ENCODE measurements at places on chromosomes 7 and 10.

DNA sequence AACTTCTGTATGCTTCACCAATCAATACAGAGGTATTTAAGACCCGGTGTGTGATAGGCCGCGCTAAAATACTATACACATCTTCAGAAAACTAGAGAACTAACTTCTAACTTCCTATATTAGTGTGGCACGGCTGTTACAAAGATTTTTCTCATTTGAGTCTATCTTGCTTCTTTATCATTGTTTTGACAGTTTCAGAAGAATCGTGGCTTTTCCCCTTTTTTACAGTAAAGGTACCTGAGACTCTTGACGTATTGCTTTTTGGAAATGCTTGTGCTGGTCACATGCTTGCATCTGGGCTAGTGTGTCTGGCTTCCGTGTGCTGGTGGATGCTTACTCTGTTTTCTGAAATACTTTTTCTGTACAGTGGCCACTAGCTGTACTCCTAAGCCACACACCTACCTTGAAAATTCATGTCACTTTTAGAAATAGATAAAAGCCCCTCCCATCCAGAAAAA is 12.7 kb downstream of the IKZF1 start:
- no peak for DNase-seq

DNA sequence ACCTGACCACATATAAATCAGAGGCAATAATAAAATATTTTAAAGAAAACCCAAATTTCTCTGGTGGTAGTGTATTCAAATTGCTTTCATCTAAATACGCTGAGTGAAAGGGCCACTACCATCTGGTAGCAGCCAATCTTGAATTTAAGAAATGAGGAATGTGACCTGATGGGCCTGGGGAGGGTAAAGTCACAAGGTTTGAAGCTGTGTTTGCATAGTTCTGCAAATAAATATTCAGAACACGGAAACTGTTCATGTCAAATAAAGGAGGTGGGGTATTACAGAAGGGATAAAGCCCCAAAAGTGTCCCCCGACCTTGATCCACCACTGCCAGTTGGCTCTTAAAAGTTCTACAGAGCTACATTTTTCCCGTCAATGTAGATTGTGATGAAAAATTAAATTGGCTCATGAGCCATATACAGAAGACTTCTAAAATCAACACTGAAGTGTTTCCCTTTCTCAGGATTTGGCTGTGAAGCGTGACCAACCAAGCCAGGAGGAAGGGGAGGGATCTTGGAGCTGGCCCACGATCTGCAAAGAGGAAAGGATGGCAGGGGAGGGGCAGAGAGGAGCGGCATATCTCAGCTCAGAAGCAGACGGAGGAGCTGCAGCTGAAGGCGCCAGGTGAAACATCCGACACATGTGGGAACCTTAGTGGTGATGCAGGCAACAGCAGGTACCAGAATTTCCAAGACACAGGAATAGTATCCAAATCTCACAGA is 39.6 kb downstream of the MPP7 start:
- DNase-seq: no peak

DNA sequence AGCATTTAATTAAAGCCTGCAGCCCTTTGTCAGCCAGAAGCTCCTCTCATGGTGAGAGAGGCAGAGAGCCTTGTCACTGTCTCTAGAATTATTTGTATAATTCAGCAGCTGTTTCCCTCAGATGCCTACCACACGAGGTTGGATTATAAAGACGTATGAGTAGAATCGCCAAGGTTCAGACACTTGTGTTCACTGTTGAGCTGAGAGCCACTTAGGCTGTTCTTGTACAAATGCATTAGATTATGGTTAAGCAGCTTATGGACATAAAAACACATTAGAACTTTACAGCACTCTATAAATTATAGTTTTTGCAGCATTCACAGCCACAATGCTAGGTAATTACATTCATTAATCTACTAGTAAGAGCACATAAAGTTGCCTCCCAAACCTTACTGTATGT is 282.6 kb downstream of the AUTS2 start:
- DNase-seq: no peak

GRCh38 chr10:58666024-58666423 is 153.4 kb downstream of the BICC1 start:
- DNase-seq: peak; percentile 53

DNA sequence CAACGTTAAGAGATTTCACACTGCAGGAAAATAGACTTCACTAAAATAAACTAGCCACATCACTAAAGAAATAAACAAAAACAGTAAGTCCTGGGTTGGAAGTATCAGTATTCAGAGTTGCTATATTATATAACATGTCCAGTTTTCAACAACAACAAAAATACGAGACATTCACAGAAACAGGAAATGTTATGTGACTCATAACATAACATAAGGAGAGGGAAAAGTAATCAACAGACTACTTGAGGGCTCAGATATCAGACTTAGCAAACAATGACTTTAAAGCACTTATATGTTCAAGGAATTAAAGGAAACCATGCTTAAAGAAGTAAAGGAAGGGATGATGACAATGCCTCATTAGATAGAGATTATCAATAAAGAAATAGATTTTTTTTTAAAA is 73.5 kb upstream of the MKLN1 start:
- no peak for DNase-seq

DNA sequence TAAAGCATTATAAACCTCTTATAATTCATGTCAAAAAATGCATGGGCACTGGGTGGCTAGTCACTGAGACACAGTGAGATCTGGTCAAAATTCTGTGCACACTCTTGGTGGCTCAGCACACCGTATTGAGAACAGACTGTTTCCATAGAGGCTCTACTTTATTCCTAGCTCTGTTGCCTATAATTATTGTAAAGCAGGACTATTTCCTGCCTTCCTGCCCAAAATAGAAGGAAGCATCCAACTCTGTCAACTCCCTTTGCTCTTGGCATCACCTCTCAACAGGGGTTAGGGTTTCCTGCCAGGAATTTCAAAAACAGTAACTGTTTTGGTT is 45.1 kb downstream of the PTN start:
- no peak for DNase-seq

GRCh38 chr10:80278480-80278879 is 11.0 kb downstream of the MAT1A start:
- no peak for DNase-seq

DNA sequence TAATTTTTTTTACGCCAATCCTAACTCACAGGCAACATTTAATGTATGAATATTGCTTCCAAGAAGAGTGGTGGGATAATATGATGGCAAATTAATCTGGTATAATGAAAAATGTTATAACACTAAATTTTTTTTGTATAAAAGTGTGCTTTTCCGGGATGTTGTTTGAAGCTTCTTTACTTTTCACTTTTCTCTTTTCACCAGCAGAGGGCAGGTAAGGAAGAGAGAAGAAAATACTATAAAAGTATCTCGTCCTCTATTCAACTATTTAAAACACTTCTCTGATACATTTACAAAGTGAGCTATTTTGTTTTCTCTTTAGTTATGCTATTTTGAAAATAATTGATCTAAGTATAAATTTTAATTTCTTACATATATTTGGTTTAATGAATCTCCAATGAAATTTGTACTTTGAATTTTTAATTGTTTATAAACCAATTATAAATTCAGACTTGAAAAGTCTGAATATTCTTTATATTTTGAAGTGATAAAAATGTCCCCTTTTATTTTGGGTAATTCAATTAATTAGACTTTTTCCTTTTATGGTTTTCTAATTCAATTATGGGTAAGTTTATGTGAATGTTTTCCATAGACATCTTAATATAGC is 20.7 kb upstream of the CFTR start:
- peak; percentile 57 for DNase-seq

GRCh38 chr7:111873963-111874690 is 311.8 kb upstream of the IMMP2L start:
- DNase-seq: no peak

GRCh38 chr10:130555411-130555750 is 419.2 kb downstream of the GLRX3 start:
- DNase-seq: no peak

DNA sequence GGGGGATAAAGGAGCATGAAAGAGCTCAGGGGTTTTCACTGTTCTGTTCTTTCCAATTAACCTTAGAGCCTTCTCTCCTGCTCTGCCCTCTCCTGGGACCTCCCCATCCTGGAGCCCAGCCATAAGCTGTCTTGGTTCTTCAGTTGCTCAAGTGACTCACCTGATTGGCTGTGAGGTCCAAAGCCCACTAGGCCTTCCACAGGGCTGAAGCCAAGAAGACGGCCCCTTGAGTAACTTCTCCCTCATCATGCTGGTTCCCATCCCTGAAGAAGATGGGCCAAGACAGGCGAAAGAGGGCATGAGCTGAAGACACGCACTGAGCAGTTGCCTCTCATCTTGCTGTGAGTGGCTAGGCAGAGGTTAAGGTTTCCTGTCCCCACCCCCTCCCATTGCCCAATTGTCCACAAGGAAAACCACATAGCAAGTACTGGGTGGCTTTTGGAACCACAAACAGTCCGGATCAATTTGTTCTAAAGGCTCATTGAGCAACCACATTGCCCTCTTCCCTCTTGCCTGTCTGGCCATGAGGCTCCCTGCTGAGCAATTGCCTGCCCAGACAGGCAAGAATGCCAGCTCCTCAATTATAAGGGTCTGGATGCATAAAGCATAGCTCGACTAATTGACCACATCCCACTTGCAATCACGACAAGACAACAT is 43.9 kb upstream of the GPAM start:
- DNase-seq: peak; percentile 29

GRCh38 chr10:102923601-102924000 is 5.5 kb downstream of the CNNM2 start:
- peak; percentile 64 for DNase-seq

GRCh38 chr10:18659819-18660535 is 746 bp downstream of the ARL5B start:
- DNase-seq: peak; percentile 70

DNA sequence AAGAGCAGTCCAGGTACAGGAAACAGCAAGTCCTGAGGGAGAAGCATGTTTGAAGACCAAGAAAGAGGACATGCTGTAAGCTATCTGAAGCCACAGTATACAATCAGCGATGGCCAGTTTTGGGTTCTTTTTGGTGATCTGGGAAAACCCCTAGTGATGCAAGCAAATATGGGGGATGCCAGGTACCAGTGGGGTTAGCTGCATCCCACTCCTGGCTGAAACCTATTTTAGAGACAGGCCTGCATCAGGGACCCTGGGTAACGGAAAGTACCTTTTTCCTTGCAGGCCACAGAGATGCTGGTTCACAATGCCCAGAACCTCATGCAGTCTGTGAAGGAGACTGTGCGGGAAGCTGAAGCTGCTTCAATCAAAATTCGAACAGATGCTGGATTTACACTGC is 32.9 kb downstream of the AP3M1 start:
- no peak for DNase-seq

DNA sequence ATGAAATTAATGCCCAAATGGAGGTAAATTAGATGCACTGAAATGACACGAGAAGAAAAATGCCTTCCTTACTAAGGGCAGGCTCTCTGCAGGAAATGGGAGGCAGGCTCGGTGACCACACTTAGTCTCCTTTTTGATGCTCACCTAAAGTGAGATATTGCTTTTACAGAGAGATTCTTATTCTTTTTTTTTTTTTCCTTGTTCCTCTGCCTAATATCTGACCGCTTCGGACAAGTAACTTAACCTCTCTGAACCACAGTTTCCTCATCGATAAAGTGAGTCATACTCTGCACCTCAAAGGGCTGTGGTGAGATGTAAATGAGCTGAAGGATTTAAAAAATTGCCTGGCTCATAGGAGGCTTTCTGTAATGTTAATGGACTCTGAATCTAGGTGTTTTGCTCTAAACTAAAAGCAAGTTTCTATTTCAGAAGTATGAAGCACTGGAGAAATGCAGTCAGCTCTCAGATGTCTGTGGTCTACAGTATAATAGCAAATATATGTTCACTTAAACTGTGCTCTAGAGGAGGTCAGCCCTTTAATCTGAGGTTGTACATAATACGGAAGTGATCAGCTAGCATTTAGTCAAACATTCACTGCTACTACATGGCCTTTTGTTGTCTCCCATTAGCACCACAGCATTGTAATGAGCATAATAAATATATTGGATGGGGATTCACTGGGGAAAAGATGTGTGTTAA is 23.2 kb downstream of the NKX2-3 start:
- DNase-seq: no peak

- DNase-seq: no peak
These were observed 27.9 kb downstream of the FAM20C start for GRCh38 chr7:220151-220841.

- DNase-seq: no peak
These were observed 52.1 kb downstream of the CFAP46 start for GRCh38 chr10:132890301-132890700.

- DNase-seq: no peak
These were observed 22.1 kb downstream of the GNA12 start for GRCh38 chr7:2821842-2822507.

DNA sequence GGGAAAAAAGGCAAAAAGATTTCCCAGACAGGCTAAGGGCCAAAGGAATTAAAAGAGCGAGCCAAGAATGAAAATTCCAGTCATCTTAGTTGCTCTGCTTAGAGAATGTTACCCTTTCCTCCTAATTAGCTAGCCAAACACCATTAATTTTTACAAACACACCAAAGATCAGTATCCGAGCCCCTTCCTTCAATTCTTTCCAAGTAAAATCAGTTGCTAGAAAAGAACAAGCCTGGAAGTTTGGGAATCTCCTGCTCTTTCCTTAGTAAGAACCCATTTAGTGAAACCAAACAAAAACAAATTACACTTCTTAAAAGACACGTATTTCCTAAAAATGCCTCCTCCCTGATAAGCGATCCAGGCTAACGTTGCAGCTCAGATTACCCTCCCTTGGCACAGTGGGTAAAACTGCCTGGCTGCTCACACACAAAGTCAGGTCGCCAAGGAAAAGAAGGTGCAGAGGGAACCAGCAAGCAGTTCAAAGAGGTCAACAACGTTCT is 57.1 kb upstream of the ABLIM1 start:
- no peak for DNase-seq

DNA sequence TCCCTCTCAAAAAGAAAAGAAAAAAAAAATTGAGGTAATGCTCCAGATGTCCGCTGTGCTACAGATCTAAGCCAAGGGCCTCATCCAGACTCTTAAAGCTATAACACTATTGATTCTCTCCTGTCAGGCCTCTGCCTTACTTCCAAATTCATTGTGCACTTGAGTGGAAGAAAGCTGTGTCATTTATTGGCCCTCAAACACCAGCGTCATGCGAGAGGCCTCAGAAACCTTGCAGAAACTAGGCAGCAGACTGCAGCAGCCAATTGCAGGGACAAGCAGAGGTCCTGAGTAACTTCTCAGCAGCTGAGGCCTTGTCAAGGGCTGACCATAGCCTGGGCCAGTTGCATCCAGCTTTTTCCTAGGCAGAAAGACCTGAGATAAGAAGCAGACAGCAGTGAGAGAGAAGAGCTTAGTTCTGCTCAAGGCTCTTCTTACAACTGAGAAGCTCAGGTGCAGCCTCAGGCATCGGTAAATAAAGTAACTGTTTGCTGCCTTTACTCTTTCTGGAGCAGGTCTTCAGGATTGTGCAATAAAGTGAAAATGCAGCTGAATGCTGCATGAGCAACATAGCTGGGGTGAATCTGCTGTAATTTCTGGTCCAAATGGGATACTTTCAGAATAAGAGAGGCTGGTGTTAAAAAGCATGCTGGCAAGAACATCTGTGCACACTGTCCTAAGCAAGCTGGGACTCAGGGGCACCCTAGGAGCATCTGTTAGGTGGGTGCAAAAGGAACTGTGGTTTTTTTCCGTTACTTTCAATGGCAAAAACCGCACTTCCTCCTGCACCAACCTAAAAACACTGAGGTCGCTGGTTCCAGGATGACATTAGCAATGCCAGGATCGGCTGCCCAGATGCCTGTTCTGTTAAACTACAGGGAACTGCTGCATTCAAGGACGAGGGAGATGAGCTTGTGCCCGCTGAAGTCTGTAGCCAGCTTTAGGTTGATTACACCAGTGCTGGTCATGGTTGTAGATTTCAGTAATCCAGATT is 181.8 kb upstream of the PFKP start:
- DNase-seq: no peak
